NCI-H1436 treated with DMSO at 0.1 percent for 48 hours (cell line): ENCODE measurements at places on chromosomes 2 and 18.
A peak's percentile ranks its signal among the peaks of the same experiment; 100 is the strongest.

DNA sequence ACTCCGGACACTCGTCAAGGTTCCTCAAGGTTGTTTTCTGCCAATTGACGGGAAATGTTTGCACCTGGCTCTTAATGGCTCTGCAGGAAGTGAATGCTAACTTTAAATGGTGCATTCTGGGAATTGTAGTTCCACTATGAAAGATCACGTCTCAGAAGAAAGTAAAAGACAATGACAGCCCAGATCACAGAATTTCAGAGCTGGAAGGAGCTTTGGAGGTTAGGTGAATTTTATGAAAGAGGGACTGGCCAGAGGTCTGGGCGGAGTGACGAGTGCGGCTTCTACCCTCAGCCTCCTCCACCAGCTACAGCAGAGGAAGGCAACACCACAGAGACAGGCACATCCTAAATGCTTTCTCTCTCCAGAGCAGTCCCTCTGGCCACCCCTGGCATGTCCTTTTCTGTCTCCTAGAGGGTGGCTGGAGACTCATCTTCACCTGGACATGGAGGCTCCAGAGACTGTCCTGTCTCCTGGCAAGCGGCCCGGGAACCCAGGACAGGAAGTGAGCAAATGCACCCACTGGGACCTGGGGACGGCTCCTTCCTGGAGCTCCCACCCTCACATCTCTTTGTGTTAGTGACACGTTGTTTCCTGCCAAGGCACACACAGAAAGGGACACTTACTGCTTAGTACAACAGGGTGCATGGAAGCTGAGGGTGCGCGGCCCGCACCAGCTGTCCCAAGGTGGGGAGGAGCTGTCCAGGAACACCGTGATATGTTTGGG, 19.4 kb downstream of the THAP4 start:
- DNase-seq, result peak; percentile 23

DNA sequence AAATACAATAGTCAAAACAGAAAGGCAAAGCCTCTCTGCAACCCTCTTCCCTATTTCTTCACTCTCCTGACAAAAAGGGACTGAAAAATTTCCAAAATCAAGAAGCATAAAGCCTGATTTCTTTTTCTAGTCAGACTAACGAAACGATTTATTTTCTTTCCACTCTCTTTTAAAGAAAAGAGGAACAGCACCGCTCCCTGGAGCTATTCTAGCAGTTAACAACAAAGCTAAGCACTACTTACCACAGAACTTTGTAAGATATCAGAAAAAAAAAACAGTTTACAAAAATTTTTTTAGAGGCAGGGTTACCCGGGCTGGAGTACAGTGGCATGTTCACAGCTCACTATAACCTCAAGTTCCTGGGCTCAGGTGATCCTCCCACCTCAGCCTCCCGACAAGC, 14.4 kb upstream of the FHL2 start:
- DNase-seq, result no peak

- DNase-seq, result no peak
Measured at GRCh38 chr18:37521510-37522465, 43.8 kb downstream of the CELF4 start.

- no peak for DNase-seq
Measured at GRCh38 chr18:13231151-13231550, 12.6 kb downstream of the LDLRAD4 start.

GRCh38 chr2:221267773-221268425, 304.2 kb downstream of the EPHA4 start:
- no peak for DNase-seq

- DNase-seq, result no peak
Measured at GRCh38 chr2:44389895-44390294, 28.1 kb downstream of the CAMKMT start.

GRCh38 chr2:55419233-55419678, 400 bp downstream of the CCDC88A start:
- no peak for DNase-seq

DNA sequence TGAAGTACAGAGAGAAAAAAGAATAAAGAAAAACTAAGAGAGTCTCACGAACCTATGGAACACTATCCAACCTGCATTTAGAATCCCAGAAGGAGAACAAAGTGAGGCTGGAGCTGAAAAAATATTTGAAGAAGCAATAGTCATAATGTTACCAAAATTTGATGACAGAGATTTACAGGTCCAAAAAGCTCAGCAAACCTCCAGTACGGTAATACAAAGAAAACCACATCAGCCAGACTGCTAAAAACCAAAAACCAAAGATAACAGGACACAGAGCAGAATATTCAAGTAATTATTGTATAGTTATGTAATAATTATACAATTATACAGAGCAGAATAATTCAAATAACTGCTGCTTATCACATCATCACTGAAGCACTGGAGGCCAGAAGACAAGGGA, 23.7 kb downstream of the ATL2 start:
- no peak for DNase-seq

- DNase-seq, result no peak
Measured at GRCh38 chr18:12310762-12311161, 2.7 kb downstream of the TUBB6 start.

GRCh38 chr2:100707016-100707947, 112.7 kb upstream of the NPAS2 start:
- DNase-seq, result no peak

DNA sequence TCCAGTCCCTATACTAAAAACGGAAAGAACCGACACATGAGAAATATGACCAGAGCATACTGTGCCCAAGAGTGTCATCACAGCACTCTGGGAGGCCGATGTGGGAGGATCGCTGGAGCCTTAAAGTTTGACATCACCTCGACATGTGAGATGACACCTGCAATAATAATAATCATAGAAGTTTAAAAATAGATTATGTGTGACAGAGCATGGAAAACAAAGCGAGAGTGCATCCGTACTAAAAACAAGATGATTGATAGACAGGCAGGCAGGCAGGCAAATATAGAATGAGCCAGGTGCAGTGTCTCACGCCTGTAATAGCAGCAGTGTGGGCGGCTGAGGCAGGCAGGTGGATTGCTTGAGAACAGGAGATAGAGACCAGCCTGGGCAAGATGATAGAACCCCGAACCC, 114.8 kb upstream of the ANKRD30BL start:
- no peak for DNase-seq

GRCh38 chr18:34787931-34788532, 77.9 kb downstream of the DTNA start:
- DNase-seq, result peak; percentile 46

- DNase-seq, result no peak
Measured at GRCh38 chr2:64711252-64711800, 57.6 kb upstream of the SERTAD2 start.

DNA sequence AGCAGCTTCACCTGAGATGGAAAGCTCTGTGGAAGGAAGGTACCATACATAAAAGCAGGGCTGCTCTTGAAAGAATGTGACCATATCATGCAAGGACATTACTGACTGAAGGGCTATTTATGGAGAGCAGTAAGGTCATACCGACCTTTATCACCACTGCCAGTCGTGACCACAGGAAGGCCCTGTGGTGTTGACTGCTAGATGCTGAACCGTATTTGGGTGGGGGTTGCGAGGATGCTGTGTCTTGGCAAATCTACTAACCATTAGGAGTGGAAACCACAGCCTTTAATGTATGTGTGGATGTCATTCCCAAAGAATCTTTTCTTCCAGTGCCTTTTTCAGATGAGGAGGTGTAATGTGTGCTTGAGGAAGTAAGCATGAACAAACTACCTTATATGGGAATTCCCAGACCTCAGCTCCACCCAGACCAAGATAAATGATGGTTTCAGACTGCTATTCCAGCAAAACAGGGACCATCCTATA, 60.8 kb downstream of the LIMS1 start:
- DNase-seq, result no peak

GRCh38 chr2:181655519-181655918, 1.4 kb downstream of the CERKL start:
- DNase-seq, result no peak

- DNase-seq, result no peak
Measured at GRCh38 chr2:230472621-230473018, 56.6 kb downstream of the SP100 start.

DNA sequence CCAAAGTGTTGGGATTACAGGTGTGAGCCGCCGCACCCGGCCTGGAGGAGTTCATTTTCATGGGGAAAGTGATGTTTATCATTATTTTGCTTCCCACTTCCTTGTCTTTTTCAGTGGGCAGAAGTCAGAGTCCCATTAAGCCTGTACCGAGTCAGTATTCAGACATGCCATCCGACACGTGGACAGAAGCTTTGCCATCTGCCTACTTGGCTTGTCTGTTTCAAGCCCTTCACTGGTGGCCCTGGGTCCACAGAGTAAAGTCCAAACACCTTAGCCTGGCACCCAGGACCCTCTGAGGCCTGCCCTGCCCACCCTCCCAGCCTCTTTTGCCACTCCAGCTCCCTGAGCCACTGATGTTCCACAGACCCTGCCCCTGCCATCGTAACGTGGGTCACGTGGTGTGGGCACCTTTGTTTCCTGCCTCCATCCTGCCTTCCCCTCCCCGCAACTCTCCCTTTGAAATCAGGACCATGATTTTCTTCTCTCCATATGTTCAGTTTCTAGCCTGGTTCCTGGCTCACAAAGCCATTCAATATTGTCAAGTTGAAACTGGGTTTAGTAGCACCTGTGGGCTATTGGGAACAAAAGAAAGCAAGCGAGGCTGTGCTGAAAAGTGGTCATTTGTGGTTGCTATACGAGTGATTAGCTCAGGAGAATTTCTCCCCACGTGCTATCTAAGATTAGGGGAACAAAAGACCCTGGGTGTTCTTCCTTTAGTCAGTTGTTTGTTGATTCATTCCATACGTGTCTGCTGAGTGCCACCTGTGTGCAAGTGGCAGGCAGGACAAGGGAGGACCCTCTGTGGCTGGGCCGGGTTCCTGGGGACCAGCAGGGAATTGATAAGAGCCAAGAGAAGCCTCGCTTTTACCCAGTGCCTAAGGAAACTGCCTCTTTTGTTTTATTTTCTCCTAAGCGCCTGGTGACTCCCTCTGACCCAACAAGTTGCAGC, 5.1 kb upstream of the ODC1 start:
- peak; percentile 9 for DNase-seq

GRCh38 chr2:156901373-156902031, 356.0 kb upstream of the GALNT5 start:
- no peak for DNase-seq

DNA sequence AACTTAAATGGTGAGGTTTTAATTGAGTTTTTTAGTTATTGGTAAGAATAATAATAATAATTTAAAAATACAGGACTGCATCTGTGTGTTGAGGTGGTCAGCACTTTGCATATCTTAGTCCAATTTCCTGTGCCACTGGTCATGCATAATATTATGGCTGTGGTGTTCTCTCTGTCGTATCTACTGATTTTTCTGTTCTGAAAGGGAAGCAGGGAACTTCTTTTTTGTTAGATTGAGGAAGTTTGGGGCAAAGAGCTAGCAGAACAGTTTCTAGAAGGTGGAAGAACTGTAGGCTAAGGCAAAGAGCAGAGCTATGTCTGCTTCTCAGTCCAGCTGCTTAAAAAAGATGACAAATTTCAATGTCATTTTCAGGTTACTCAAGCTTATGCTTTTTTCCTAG, 74.3 kb downstream of the XRCC5 start:
- no peak for DNase-seq

- no peak for DNase-seq
Measured at GRCh38 chr2:223853425-223853837, 16.0 kb upstream of the AP1S3 start.

- DNase-seq, result no peak
Measured at GRCh38 chr2:214839464-214839863, 30.0 kb upstream of the BARD1 start.

GRCh38 chr2:224956706-224957105, 85.6 kb downstream of the DOCK10 start:
- no peak for DNase-seq

DNA sequence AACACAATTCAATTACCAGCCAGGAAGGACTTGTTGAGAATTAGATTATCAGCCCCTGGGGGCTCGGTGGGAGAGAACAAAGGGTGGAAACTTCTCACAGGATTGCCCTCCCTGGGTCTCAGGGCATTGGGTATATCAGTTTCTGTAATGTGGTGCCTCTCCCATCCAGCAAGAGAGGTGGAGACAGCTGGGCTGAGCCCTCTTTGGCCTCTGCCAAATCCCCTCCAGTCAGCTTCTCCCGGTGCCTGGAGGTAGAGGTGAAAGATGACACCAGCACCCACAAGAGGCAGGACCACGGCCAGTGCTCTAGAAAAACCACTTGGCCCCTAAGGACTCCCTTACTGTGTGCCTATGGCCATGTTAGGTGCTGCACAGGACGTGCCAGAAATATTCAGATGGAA, 179.7 kb downstream of the HAUS1 start:
- no peak for DNase-seq
